ENCODE measurements at places on chromosomes 7 and 10.
A peak's percentile ranks its signal among the peaks of the same experiment; 100 is the strongest.

- H3K36me3 ChIP-seq: no peaks in the 10 kb centered on the region
- no peak overlapping the region for H3K27ac ChIP-seq
- no peaks in the 10 kb centered on the region for H3K27me3 ChIP-seq
- no peaks in the 10 kb centered on the region for H3K4me1 ChIP-seq
- no peak for DNase-seq
Observed at GRCh38 chr7:115940460-115941060, 90.0 kb downstream of the TFEC start.

DNA sequence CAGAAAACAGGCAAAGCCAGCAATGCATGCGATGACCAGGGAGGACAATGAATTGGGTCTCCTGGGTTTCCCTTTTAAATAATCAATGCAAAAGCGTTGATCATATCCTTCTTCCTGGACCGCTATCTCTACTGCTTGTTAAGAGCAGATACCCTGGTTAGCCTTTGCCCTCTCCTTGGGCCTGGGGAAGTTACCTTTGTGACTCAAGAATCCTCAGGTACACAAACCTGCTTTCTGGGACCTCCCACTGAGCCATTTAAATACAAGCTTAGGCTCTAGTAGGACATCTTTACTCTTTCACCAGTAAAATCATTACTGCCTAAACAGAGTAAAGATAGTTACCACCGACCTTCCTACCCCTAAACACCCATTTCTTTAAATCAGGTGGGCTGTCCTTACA is 173.9 kb downstream of the WNT2 start:
- no peak for DNase-seq
- H3K36me3 ChIP-seq: no peaks in the 10 kb centered on the region
- no peaks in the 10 kb centered on the region for H3K4me1 ChIP-seq
- no peaks in the 10 kb centered on the region for H3K27me3 ChIP-seq
- H3K27ac ChIP-seq: no peak overlapping the region

- H3K4me3 ChIP-seq: no peak overlapping the region
- no peak overlapping the region for H3K27ac ChIP-seq
- no peak for DNase-seq
- H3K36me3 ChIP-seq: peaks cover 1% of the 10 kb centered on the region
- H3K4me1 ChIP-seq: no peaks in the 10 kb centered on the region
Observed at GRCh38 chr10:125190414-125190813, 30.1 kb upstream of the CTBP2 start.

- H3K27me3 ChIP-seq: no peaks in the 10 kb centered on the region
- peaks cover 94% of the 10 kb centered on the region for H3K4me1 ChIP-seq
- DNase-seq: no peak
- peak overlapping the region; percentile 82 for H3K27ac ChIP-seq
- peak overlapping the region; percentile 82 for H3K4me3 ChIP-seq
Observed at GRCh38 chr10:104324931-104325330, 13.3 kb downstream of the ITPRIP start.

DNA sequence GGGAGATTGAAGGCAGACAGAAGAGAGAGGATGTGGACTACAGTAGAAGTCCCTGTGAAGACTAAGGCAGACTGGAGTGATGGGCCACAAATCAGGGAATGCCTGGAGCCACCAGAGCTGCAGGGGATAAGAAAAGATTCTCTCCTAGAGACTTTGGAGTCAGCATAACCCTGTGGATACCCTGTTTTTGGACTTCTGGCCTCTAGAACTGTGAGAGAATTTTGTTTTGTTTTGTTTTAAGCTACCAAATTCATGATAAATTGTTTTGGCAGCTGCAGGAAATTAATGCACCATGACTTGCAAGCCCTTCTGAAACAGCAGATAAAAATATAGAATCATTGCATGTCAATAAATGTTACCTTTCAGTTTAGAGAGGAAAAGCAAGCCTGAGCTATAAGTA is 41.3 kb downstream of the INHBA start:
- no peaks in the 10 kb centered on the region for H3K27me3 ChIP-seq
- DNase-seq: no peak
- no peaks in the 10 kb centered on the region for H3K36me3 ChIP-seq
- H3K27ac ChIP-seq: no peak overlapping the region

DNA sequence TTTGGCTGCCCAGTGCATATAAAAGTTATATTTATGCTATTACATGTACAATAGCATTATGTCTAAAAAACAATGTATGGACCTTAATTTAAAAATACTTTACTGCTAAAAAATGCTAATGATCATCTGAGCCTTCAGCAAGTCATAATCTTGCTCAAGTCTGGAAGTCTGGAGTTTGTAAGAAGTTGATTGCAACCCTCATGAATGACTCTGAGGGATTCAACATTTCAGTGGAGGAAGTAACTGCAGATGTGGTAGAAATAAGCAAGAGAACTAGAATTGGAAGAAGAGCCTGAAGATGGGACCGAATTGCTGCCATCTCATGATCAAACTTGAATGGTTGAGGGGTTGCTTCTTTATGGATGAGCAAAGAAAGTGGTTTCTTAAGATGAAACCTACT is 13.0 kb upstream of the ADAMTS14 start:
- H3K27ac ChIP-seq: no peak overlapping the region
- no peaks in the 10 kb centered on the region for H3K36me3 ChIP-seq
- peaks cover 22% of the 10 kb centered on the region for H3K27me3 ChIP-seq
- H3K4me3 ChIP-seq: no peak overlapping the region
- DNase-seq: no peak
- H3K4me1 ChIP-seq: no peaks in the 10 kb centered on the region

GRCh38 chr10:105503714-105504113 is 862.6 kb downstream of the SORCS3 start:
- H3K27ac ChIP-seq: no peak overlapping the region
- no peak for DNase-seq
- no peak overlapping the region for H3K4me3 ChIP-seq
- no peaks in the 10 kb centered on the region for H3K27me3 ChIP-seq

DNA sequence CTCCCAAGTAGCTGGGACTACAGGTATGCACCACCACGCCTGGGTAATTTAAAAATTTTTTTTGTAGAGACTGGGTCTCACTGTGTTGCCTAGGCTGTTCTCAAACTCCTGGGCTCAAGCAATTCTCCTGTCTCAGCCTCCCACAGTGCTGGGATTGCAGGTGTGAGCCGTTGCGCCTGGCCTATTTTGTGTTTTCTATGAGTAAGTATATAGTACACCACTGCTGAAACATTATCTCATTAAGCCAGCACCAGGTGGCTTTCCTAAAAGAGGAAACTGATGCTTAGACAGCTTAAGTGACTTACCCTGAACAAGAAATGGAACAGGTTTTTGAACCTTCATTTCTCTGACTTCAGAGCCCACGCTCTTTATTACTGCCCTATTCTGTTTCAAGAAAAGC is 7.8 kb upstream of the PTPN12 start:
- H3K4me1 ChIP-seq: peaks cover 8% of the 10 kb centered on the region
- DNase-seq: no peak
- H3K36me3 ChIP-seq: peaks cover 3% of the 10 kb centered on the region
- H3K27ac ChIP-seq: no peak overlapping the region
- no peak overlapping the region for H3K4me3 ChIP-seq

DNA sequence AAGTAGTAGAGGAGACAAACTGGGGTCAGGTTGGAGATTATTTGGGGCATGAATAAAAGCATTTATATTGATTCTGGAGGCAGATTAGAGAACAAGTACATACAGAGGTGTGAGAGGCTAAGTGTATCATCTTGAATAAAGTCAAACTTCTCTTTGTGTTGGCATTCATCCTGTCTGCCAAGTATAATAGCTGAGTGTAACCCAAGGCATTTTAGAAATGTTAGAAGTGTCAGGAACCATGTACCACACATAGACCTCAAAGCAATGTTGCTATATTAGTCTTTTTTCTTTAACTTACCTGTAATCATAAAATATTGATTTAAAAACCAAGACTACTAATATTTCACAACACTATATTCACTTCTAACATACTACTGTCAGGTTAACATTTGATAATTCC is 56.2 kb upstream of the LRRTM3 start:
- H3K27ac ChIP-seq: no peak overlapping the region
- no peaks in the 10 kb centered on the region for H3K27me3 ChIP-seq
- no peaks in the 10 kb centered on the region for H3K4me1 ChIP-seq
- no peaks in the 10 kb centered on the region for H3K36me3 ChIP-seq
- no peak overlapping the region for H3K4me3 ChIP-seq

DNA sequence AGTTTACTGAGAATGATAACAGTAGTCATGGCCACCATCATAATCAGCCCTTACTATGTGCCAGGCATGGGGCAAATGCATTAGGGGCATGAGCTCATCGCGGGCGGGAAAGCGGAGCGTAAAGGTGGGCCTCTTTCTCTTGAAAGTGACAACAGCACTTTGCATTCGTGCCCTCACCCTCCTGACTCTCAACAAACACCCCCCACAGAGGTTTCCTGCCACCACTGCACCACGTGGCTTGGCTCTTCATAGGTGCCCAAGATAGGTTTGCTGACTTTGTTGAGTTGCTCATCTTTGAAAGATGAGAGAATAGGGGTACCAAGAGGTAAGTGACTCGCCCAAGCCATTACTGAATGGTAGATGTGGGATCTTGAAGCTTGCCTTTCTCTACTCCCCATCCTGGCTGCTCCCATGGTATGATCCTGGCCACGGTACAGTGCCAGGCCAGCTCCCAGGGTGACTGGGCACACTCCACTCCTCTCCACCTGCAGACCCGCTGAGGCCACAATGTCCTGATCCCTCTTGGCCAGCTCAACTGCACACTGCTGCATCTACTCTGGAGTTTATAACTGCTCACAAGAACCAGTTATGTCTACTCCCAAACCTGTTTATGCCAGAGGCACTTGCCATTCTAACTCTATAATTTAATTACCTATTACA is 26.0 kb downstream of the SLIT1 start:
- no peaks in the 10 kb centered on the region for H3K36me3 ChIP-seq
- no peak for DNase-seq
- no peak overlapping the region for H3K27ac ChIP-seq

DNA sequence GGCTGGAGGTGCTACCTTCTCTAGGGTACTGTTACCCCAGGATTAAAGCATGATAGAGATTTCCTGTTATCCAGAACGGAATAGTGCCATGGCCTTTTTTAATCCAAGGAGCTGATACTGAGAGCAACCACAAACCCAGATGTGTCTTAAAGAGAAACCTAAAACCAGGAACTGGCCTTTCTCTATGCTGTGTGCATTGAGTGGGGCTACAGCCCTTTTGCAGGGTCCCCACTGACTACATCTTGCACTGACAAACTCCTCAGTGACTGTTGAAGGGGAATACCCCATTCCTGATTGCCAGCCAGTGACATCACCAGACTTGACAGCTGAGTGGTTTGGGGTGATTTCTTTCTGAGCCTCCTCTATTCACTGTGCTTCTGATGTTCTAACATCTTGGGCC is 81.9 kb upstream of the CAPZA2 start:
- no peak overlapping the region for H3K4me3 ChIP-seq
- H3K36me3 ChIP-seq: no peaks in the 10 kb centered on the region
- no peaks in the 10 kb centered on the region for H3K4me1 ChIP-seq
- no peaks in the 10 kb centered on the region for H3K27me3 ChIP-seq
- DNase-seq: no peak

DNA sequence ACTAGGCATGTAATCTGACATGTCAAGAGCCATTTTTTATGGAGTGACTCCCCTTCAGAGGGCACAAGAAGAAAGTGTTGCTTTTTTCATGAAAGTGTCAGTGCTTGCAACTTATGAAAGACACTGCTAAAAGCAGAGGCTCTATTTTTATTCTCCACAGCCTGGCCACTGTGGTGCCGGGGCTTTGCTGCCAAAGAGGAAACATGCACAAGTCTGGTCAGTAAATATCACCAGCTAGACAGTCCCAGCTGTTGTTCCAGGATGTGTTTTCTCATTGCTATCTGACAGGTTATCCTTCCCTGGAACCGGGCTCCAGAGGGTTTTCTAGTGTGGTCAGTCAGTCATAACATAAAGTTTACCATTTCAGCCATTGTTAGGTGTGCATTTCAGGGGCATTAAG is 180.7 kb upstream of the PITRM1 start:
- peaks cover 44% of the 10 kb centered on the region for H3K27me3 ChIP-seq
- no peak overlapping the region for H3K4me3 ChIP-seq
- peaks cover 6% of the 10 kb centered on the region for H3K4me1 ChIP-seq
- no peak for DNase-seq
- H3K27ac ChIP-seq: no peak overlapping the region
- no peaks in the 10 kb centered on the region for H3K36me3 ChIP-seq

DNA sequence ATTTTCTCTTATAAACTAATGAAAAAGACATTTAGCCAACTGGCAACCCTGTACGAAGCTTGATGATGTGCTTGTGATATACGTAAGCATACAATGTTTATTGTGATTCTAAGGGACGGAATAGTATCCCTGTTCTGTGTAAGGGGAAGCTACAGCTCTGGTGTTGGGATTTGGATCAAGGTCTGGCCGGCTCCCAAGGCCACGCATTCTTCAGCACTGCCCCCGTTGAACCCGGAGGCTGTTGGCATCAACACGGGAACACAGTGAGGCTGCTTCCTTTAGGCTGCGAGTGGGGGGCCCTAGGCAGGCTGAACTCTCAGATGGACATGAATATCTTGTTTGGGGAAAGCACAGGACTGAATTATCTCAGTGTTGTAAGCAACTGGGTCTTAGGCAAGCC is 180.6 kb downstream of the CAMK1D start:
- H3K4me1 ChIP-seq: peaks cover 9% of the 10 kb centered on the region
- no peaks in the 10 kb centered on the region for H3K36me3 ChIP-seq
- DNase-seq: no peak

- H3K27me3 ChIP-seq: no peaks in the 10 kb centered on the region
- no peaks in the 10 kb centered on the region for H3K4me1 ChIP-seq
- H3K4me3 ChIP-seq: no peak overlapping the region
- H3K27ac ChIP-seq: no peak overlapping the region
Observed at GRCh38 chr7:85931919-85932318, 711.8 kb upstream of the GRM3 start.

- no peak overlapping the region for H3K27ac ChIP-seq
- no peak for DNase-seq
- H3K27me3 ChIP-seq: peaks cover 9% of the 10 kb centered on the region
- H3K36me3 ChIP-seq: no peaks in the 10 kb centered on the region
- no peaks in the 10 kb centered on the region for H3K4me1 ChIP-seq
- H3K4me3 ChIP-seq: no peak overlapping the region
Observed at GRCh38 chr10:127159648-127160245, 36.6 kb downstream of the INSYN2A start.

- no peaks in the 10 kb centered on the region for H3K36me3 ChIP-seq
- no peak overlapping the region for H3K4me3 ChIP-seq
- no peak for DNase-seq
Observed at GRCh38 chr7:18831419-18831818, 286.0 kb downstream of the TWIST1 start.

- no peak for DNase-seq
- H3K27me3 ChIP-seq: no peaks in the 10 kb centered on the region
- H3K4me3 ChIP-seq: no peak overlapping the region
- no peak overlapping the region for H3K27ac ChIP-seq
- no peaks in the 10 kb centered on the region for H3K36me3 ChIP-seq
Observed at GRCh38 chr7:138387755-138388475, 72.1 kb upstream of the TRIM24 start.

- no peak overlapping the region for H3K4me3 ChIP-seq
- no peak for DNase-seq
- H3K4me1 ChIP-seq: no peaks in the 10 kb centered on the region
- H3K27ac ChIP-seq: no peak overlapping the region
Observed at GRCh38 chr10:94098896-94099295, 105.2 kb downstream of the PLCE1 start.
